ENCODE measurements at places on chromosomes 6 and 20.
A peak's percentile ranks its signal among the peaks of the same experiment; 100 is the strongest.

DNA sequence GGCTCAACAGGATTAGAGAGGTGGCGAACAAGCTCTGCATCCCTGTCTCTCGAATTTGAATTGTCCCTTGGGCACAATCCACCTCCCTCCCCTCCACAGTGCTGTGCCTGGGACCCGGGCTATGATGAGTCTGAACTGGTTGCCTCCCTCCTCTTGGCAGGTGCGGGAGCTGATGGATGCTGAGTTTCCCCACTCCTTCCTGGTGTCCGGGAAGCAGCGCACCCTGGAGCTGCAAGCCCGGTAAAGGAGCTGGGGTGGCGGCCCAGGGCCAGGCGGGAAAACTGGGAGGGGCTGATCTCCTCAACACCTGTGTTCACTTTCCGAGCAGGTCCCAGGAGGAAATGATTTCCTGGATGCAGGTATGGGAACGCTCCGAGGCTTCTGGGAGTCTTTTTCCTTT is 14.9 kb downstream of the FGD2 start:
- no peak for DNase-seq

DNA sequence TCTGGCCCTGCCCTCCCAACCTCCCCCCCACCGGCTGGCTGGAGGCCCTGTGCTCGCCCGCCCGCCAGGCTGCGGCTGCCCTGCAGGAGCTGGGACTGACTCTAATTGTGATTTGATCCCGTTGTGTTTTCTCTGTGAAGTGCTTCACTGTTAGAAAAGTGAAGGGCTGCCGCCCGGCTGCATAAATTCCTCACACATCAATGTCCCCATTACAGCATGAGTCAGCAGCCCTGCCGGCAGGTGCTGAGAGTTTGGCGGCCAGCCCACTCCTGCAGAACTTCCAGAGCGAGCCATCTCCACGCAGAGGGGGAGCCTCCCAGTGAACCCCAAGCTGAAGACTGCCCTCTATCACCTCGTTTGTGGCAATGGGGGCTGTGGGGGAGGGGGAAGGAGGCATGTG is 137.9 kb downstream of the DLL1 start:
- no peak for DNase-seq

DNA sequence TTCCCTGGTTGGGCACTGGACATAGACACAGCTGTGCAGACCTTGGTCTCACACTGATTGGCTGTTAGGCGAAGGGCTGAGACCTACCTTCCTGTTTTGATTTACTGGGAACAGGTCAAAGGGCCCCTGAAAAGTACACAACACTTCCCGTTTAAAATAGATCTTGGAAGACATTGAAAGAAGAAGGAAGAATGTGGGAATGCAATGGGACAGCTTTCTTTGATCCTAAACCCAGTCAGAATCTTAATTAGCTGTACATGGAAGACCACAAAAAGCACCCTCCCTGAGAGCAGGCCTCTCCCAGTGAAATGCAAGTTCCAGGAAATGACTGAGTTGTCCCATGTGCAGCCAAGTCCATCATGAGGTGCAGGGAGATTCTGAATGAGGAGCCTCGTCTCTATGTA is 83.6 kb upstream of the EXOC2 start:
- DNase-seq = no peak

DNA sequence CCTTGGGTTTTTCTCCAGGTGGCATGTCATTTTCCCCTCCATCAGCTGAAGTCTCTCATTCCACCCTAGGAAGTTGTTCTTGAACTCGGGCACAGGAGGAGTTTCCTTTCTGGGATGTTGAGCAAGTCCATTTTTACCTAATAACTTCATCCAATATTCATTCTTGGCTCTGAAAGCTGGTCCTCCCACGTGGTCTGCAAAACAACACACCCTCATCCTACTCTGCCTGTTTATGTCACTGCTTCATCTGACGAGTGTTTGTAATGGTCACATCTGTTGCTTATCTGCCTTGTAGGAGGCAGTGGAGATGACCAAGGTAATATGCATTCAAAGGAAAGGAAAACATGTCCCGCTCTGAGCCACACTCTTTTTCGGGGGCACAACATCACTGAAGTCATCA is 41.7 kb upstream of the AIG1 start:
- no peak for DNase-seq

- DNase-seq = no peak
Measured at GRCh38 chr6:139742671-139743070, 368.2 kb upstream of the CITED2 start.

GRCh38 chr6:158752613-158753012 is 66.6 kb downstream of the EZR start:
- DNase-seq = no peak

GRCh38 chr20:62558779-62559178 is 83.0 kb upstream of the GATA5 start:
- no peak for DNase-seq

DNA sequence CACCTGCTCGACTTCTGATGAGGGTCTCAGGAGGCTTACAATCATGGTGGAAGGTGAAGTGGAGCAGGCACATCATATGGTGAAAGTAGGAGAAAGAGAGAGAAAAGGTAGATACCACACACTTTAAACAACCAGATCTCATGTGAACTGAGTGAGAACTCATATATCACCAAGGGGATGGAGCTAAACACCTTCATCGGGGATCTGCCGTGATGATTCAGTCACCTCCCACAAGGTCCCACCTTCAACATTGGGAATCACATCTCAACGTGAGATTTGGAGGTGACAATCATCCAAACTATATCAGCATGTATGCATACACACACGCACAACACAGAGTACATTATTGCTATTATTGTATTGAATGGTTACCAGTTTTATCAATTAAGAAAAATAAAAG is 453.3 kb upstream of the NRSN1 start:
- no peak for DNase-seq

- no peak for DNase-seq
Measured at GRCh38 chr6:90939906-90940305, 353.0 kb upstream of the MAP3K7 start.

- peak; percentile 48 for DNase-seq
Measured at GRCh38 chr6:88050140-88050818, 2.6 kb downstream of the SPACA1 start.

DNA sequence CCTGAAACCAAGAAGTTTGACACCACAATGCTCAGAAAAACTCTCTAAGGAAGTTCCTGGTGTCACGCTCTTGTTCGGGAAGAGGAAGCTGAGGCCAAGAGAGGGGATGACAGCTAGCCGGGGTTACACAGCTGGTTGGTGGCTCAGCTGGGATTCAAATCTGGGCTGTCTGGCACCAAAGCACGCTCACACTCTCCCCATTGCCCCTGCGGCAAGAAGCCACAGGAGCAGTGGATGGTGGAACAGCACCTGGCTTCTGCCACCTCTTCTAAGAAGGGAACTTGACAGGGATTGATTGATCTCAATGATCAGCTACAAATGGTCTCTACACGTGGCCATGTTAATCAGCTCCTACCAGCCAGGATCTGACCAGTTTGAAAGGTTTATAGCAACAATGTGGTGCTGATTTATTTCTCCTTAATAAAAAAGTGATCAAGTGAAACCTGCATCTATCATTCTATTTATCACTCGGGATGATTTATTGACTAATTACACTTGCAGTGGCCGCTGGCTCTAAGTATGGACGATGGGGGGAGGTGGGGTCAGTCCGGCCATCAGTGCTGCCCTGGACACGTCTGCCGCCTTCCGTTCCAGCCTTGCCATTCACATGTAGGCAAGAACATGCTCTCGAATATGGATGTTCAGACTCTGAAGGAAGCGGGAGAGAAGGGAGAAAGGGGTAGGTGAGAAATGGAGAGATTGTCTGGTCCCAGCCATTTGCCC is 71.9 kb upstream of the TOP1 start:
- DNase-seq = peak; percentile 84

- no peak for DNase-seq
Measured at GRCh38 chr6:155201461-155202226, 62.2 kb upstream of the CLDN20 start.
